ENCODE measurements at places on chromosomes 3 and 15. TPM values are rescaled to one million over a fixed set of nuclear protein-coding genes. Genes with fewer than 3 reads are reported as not detected.

Gene PRICKLE2
- total RNA-seq = not detected

Gene SLC51B
- total RNA-seq = not detected

DNA sequence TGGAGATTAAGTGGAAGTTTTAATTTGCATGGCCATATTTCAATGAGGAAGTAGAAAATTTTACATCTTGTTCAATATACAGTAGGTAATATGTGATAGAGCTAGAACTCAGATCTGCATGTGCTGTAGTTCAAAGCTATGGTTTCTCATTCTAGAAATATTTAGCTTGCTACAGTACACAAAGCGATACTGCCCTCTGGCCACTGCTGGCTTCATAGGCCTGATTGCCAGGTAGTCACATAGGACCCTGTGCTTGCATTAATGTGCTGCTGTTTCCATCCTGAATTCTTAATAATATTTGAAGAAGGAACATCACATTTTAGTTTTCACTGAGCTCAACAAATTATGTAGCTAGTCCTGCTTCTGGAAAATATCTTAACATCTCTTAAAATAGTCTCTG, 87.0 kb downstream of the PLSCR2 start:
- DNase-seq = no peak

GRCh38 chr15:63698692-63699091, 101.5 kb downstream of the FBXL22 start:
- DNase-seq = no peak

DNA sequence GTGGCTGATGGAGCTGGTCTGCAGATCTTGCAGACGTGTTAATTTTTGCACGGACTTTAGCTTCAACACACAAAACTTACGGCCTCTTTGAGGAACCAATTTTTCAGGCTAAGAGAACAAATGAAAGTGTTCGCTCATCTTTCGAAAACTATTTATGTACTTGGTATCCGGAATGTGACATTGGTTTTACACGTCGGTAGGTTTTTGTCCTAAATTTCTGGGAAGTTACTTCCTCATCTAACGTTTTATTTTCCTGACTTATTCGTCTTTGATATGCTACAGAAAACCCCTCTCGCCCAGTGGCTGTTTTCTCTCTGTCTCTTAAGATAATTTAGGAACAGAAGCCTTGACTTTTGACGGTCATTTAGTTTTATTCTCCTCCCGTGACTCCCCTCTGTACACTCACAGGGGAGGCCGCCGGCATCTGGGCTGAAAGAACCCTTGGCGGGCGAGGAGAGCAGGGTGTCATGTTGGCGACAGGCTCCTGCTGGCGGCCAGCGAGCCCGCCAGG, 834 bp upstream of the GREM1 start:
- no peak for DNase-seq

All from activated T-helper 2 cell treated with anti-CD3 and anti-CD28 coated beads, Interferon-gamma antibody, Interleukin-2, Interleukin-4, amounts not matched to agents 10 μg/mL and 5 μg/mL and 100 μg/mL, durations not matched to agents 14 hours and 24 hours and 36 hours (primary cell).